Activated gamma-delta T cell treated with anti-CD3 and anti-CD28 coated beads, Interleukin-2, amount 50 U/mL, for 16 hours (primary cell): ENCODE measurements at places on chromosomes 4 and X.

DNA sequence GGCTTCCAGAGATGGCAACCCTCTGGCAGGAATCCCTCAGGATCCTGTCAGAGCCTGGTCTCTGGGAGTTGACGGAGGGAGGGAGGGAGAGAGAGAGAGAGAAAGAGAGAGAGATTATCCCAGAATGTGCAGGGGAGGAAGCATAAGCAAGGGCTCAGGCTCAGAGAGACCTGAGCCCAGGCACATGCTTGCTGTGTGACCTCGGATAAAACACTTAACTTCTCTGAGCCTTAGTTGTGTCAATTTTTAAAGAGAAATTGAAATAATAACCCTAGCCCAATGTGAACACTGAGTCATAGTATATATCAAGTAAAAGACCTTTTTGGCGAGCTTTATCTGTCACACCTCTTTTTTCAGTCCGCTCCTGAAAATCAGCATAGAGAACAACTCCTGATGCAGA is 473 bp upstream of the USP51 start:
- DNase-seq: no peak

GRCh38 chr4:108382751-108383150 is 214.0 kb upstream of the LEF1 start:
- no peak for DNase-seq

DNA sequence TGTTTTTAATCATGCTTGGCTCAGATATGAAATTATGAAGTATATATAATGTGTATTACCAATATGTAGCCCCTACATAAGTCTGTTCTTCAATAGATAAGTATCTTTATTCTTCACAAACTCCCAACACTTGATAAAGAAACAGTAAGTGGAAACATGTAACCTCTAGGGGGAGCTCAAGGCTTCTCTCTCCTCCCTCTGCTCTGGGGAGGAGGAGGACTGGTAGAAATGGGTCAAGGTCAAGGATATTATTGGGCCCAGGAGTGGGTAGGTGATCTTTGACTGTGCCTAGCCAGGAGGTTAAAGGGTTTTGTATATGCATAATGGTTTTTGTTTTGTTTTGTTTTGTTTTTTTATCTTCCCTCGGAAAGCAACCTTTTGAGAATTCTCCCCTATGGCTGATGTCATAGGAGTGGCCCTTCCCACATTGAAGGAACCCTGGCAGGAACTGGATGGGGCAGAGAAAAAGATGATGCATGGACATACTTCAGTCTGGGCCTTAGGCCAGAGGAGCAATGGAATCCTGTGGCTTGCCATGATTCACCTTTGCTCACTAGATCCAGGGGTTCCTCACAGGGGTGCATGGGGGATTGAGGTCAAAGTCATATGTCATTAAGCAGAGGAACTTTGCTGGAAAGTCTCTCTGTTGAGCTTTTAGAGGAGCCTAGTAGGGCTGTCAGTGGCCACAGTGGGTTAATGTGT is 460.3 kb downstream of the MID1IP1 start:
- no peak for DNase-seq

DNA sequence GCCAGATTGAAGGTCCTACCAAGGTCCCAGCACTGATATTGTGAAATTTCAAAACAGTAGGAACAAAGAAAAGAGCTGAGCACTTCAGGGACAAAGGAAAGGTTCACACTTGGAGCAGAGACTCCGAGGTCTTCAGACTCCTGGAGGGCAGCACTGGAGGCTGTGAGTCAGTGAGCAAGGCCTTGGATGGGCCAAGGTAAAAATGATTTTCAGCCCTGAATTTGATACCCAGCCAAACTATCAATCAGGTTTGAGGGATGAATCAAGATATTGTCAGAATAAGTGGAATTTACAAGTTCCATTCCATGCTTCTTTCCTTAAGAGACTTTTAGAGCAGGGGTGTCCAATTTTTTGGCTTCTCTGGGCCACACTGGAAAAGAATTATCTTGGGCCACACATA is 111.7 kb downstream of the ADRA2C start:
- no peak for DNase-seq

DNA sequence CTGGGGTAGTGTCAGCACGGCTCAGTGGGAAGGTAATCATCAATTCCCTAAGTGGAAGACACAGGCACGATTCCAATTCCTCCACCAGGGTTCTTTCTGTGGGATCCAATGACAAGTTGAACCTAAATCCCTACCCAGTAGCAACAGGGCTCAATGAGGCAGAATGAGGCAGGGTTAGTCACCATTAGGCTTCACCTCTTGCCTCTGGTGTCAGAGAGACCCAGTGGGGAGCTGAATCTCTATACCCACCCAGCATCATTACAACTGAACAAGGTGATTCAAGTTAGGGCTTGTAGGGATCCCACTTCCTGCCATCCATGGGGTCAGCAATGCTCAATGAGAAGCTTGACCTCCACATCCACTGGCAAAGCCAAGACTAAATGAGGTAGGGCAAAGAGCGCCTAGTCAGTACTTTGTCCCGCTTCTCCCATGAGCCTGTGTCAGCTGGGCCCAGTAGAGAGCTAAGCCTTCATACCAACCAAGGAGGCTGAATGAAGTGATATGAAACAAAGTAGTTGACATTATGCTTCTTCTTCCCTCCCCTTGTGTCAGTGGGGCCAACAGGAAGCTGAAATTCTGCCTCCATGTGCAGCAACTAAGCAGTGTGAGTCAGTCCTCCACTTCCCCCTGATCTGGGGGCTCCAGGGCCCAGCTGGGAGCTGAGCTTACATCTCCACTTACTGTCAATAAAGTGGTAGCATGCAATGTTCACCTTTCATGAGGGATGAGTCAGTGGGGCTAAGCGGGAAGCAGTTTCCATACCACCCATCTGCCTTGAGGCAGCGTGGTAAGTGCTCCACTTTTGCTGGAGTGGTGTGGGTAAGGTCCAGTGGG is 36.4 kb upstream of the RBM41 start:
- DNase-seq: no peak

- no peak for DNase-seq
Measured at GRCh38 chrX:124679199-124679598, 332.8 kb downstream of the SH2D1A start.

GRCh38 chr4:3387154-3387942 is 54.4 kb upstream of the HGFAC start:
- no peak for DNase-seq
